Glutamatergic neuron (in vitro differentiated cells): ENCODE measurements at places on chromosomes 7 and 10.

DNA sequence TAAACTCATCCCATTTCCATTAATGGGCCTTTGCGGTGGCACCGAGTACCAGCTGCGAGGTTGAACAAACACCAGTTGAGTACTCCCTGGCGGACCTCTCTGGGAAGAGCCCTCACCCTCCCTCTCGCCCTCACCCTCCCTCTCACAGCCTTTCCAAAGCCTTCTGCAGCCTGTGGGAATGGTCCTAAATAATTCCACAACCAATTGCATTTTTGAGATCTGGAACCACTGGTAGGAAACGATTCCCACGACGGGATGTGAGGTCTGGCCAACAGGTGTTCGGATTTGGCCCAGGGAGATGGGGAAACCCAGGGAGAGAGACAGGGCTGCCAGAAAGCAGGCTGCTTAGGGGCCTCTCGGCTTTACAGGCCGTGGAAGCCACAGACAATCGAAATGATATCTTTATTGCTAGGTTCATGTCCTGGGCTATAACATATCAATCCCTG is 5.3 kb downstream of the PTF1A start:
- DNase-seq = no peak

GRCh38 chr10:124717911-124718741 is 26.1 kb downstream of the FAM53B start:
- DNase-seq = no peak

- no peak for DNase-seq
Measured at GRCh38 chr10:46092524-46093081, 46.5 kb upstream of the MSMB start.

- no peak for DNase-seq
Measured at GRCh38 chr10:128880159-128880725, 586.8 kb upstream of the MGMT start.

GRCh38 chr10:119479532-119479931 is 63.0 kb downstream of the RGS10 start:
- no peak for DNase-seq

GRCh38 chr7:101243646-101244374 is 1.1 kb downstream of the FIS1 start:
- DNase-seq = no peak
